ENCODE measurements at places on chromosomes 7 and 10. TPM values are rescaled to one million over a fixed set of nuclear protein-coding genes. Genes with fewer than 3 reads are reported as not detected.

The JCAD gene
- total RNA-seq = not detected

- no peak overlapping the region for H3K4me3 ChIP-seq
- DNase-seq = no peak
- no peaks in the 10 kb centered on the region for H3K27me3 ChIP-seq
- no peak overlapping the region for H3K27ac ChIP-seq
- H3K4me1 ChIP-seq = no peaks in the 10 kb centered on the region
These were observed 11.3 kb upstream of the AKR1C2 start for GRCh38 chr10:5014936-5015335.

DNA sequence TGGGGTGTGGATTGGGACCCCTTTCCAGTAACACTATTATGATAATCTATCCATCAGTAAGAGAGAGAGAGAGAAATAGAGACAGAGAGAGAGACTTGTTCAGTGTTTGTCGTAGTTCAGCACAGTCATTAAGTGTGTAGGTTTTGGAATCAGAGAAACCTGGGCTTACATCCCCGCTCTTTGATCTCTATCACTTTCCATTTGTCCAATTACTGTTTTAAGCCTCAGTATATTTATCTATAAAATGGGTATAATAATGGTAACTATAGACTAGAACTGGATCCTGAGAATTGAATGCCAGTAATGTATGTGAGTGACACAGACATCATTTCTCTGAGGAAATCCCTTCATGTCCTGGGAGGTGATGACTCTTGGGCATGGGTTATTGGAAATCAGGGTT lies 460.5 kb downstream of the PLXNA4 start:
- no peak overlapping the region for H3K27ac ChIP-seq
- H3K4me1 ChIP-seq = no peaks in the 10 kb centered on the region
- no peaks in the 10 kb centered on the region for H3K36me3 ChIP-seq

DNA sequence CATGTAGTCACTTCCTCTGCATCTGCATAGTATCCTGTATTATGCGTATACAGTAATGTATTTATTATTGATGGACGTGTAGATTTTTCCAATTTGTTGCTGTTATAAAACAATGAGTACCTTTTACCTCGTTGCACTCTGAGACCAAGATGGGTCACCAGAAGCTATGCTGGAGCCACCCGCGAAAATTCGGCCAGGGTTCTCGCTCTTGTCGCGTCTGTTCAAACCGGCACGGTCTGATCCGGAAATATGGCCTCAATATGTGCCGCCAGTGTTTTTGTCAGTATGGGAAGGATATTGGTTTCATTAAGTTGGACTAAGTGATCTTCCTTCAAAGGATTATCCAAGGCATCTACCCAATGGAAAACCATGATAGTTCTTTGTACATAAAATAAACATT lies 1.0 kb downstream of the PSMC2 start:
- peak overlapping the region; percentile 85 for H3K4me3 ChIP-seq
- H3K4me1 ChIP-seq = peaks cover 63% of the 10 kb centered on the region
- H3K36me3 ChIP-seq = no peaks in the 10 kb centered on the region

Data from CD4-positive, alpha-beta memory T cell (primary cell).